ENCODE measurements at places on chromosomes 7 and 10.
A peak's percentile ranks its signal among the peaks of the same experiment; 100 is the strongest.

GRCh38 chr10:9010093-9010492 is 955.6 kb downstream of the GATA3 start:
- DNase-seq, result no peak

DNA sequence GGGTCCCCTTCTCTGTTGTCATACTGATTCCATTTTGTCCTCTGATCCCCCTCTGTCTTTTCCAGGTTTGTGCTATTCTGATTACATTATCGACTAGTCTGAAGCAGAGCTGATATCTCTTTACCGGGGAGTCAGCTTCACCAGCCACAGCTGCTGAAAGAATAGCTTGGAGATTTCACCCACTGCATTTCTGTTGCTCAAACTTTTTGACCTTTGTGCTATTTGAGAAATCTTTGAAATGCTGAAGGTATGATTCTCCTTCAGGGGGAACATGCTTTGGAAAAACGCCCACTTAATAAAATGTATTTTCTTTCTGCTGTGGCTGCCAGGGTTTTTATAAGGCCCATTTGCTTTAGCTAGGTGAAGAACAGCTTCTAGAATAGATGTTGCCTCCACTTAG is 197.8 kb upstream of the TCF7L2 start:
- DNase-seq, result peak; percentile 83

DNA sequence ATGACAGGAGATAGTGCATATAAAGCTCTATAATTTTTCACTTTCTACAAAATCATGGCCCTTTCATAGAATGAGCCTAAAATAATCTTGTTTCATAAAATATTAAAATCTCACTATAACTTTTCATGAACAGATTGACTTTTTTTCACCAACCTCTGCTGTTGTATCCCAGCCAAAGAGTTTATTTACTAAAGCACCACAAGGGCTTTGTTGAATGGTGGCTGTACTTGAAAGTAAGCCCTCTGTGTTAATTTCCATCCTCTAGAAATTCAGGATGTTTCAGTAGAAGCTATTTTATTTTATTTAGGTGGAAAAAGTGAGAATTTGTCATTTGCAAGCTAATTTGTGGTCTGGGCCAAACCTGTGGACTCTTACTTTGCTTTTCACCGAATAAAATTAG is 30.2 kb downstream of the THNSL1 start:
- DNase-seq, result no peak

DNA sequence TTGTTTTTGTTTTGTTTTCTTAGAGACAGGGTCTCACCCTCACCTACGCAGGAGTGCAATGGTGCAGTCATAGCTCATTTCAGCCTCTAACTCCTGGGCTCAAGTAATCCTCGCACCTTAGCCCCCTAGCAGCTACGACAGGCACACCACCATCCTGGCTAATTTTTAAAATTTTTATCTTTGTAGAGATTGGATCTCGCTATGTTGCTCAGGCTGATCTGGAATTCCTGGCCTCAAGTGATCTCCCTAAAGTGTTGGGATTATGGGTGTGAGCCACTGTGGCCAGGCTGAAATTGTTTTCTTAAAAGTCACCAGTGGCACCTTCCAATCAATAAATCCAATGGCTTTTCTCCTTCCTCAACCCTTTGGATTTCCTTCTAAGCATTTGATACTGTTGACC is 20.9 kb upstream of the DDX50 start:
- peak; percentile 52 for DNase-seq

- DNase-seq, result no peak
Observed at GRCh38 chr10:29948881-29949355, 110.5 kb downstream of the JCAD start.

DNA sequence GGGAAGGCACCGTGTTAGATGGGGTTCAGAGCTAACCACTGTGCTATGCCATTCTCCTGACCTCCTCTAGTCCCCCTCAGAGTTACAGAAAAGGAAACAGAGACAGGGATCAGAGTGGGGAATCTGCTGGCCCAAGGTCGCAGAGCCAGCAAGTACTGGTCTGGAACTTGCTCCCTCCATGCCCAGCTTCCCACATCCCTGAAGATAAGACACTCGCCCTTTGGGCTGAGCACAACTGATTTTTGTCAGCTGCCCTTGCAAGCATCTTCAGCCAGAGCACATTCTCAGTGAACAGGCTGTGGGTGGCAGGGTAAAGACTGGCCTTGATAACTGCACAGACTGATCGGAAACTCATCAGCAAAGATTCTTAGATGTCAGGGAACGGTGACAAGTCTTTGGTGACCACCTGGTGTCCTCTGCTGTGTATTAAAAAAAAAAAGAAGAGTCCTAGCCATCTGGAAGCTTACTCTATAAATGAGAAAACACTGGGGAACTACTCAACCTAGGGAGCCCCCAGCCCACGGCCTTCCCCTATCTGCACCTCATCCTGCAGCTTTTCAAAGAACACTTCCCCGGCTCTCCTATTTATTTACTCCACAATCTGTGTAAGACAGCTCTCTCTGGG is 1.3 kb upstream of the SORBS1 start:
- no peak for DNase-seq

DNA sequence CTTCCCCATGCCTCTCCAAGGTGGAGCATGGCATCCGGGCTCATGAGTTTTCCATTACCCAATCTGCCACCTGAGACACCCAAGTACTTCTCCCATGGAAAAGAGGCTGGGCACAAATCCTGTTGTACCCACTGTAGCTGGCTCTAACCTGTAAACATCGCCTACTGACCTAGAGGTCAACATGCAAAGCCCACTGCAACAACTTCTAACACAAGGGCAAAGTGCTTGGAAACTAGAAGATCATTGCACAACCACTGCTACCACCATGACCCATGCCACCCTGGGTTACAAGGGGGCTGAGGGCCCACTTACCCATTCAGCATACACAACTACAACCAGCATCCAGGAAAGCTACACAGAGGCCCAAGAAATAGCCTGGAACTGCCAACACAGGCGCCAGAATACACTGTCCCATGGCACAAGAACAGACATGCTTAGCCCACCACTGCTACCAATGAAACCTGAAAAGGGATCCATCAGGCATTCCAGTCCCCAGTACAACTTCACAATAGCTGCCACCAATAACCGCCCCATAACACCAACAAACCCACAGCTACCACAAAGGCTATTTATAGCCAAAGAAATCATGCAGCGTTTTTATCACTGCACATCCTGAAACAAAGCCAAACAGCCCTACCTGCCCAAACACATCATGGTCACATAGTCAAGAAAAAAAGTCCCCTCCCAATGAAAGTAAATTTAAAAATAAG is 63.4 kb downstream of the RNF32 start:
- no peak for DNase-seq

DNA sequence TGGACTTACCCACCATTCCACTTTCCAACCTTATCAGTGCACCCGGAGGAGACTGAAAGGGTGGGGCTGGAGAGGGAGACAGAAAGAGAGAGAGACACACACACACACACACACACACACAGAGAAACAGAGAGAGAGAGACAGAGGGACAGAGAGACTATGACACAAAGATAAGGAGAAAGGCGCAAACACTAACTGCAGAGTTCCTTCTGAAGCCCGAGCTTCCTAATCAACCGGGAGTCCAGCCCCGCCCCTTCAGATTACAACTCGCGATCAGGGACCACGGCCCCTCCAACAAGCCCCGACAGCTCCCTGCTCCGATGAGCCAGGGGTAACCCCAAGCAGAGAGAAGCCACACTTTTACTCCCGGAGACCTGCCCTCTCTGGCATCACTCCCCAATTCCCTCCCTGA is 499 bp downstream of the GAL3ST4 start:
- DNase-seq, result no peak

GRCh38 chr7:47455872-47456185 is 126.1 kb downstream of the TNS3 start:
- DNase-seq, result peak; percentile 68

DNA sequence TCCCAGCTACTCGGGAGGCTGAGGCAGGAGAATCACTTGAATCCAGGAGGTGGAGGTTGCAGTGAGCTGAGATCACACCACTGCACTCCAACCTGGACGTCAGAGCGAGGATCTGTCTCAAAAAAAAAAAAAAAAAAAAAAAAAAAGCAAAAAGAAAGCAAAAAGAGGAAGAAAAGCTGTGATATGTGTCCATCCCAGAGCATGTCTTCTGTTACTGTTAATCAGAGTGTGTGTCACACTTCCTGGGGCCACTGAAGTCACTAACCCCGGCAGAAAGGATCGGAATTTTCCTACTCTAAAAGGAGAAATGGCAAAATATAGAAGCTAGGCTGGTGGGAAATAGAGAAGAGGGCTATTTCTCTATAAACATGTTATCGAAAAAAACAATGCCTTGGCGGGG is 11.9 kb downstream of the PIK3AP1 start:
- peak; percentile 22 for DNase-seq

DNA sequence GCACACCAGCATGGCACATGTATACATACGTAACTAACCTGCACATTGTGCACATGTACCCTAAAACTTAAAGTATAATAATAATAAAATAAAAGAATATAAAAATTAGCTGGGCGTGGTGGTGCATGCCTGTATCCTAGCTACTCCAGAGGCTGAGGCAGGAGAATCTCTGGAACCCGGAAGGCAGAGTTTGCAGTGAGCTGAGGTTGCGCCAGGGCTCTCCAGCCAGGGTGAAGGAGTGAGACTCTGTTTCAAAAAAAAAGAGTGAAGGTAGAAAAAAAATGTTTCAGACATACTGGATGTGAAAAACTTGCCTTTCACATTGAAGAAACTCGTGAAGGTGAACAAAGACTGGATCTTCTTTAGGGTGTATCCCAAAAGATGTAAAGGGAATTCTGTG is 26.7 kb downstream of the TSPAN14 start:
- DNase-seq, result peak; percentile 40

GRCh38 chr7:101947899-101948298 is 130.5 kb downstream of the CUX1 start:
- DNase-seq, result no peak

GRCh38 chr7:126483972-126484371 is 768.8 kb downstream of the GRM8 start:
- DNase-seq, result no peak

GRCh38 chr10:130141460-130141859 is 5.3 kb downstream of the GLRX3 start:
- DNase-seq, result no peak

DNA sequence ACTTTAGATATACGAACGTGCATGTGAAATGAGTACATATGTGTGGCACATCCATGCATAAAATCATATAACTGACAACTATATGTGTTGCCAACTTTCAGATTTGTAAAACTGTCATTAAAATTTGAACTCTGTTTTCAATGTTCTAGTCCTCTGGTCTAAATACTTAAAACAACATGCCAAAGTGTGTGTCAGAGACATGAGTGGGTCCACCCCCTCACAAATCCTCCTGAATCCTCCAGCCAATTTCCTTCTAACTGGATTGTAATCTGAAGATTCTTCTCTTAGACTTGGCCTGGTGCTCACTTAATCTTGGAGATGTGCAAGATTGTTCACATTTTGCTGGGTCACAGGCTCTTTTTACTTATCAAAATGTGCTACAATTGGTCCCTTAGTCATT is 184.1 kb downstream of the RELN start:
- no peak for DNase-seq

- DNase-seq, result no peak
Observed at GRCh38 chr7:74428023-74428422, 25.7 kb upstream of the GTF2IRD1 start.

DNA sequence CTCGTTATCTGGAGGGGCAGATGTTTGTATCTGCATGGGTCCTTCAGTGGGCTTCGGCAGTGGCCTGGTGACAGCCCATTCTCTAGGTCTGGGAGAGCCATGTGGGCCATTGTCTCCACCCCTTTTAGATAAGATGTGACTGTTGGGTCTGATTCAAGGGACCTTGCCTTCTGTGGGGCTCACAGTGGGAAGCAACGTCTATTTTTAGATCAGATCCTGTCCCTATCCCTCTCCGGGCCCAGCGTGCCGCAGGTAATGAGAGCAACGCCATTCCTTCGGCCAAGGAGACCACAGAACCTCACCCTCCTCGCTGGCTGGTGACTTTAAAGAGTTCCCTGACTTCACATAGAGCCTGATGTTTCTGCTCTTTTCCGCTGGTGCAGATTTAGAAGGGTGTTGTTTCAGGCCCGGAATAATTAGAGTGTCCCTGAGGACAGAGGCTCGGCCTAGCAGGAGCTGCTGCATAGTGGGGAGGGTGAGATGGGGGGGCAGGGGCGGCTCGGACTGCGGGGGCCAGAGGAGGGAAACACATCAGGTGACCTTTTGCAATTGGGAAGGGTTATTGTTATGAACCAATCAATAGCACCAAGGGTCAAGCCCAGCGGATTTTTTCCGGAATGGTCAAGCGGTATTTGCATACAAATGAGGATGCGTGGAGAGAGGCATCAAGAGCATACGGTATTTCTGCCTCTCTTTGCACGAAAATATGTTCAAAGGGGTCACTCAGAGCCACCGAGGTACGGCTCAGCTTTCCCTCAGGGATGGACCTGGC is 503.0 kb upstream of the FOXK1 start:
- DNase-seq, result no peak

GRCh38 chr10:122864901-122865300 is 14.5 kb downstream of the FAM24B start:
- peak; percentile 16 for DNase-seq

GRCh38 chr10:94496010-94496409 is 49.6 kb upstream of the HELLS start:
- DNase-seq, result no peak

GRCh38 chr7:142629588-142630260 is 119.5 kb upstream of the PRSS1 start:
- DNase-seq, result peak; percentile 64

DNA sequence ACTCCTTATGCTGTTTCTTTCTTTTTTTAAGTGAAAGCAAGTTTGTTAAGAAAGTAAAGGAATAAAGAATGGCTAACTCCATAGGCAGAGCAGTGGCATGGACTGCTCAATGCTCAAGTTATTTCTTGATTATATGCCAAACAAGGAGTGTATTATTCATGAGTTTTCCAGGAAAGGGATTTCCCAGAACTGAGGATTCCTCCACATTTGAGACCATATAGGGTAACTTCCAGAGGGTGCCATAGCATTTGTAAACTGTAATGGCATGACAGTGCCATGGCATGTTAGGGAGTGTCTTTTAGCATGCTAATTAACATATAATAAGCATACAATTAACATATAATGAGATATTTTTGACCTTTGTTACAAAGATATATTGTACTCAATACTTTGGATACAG is 1034.5 kb upstream of the PHF14 start:
- no peak for DNase-seq

DNA sequence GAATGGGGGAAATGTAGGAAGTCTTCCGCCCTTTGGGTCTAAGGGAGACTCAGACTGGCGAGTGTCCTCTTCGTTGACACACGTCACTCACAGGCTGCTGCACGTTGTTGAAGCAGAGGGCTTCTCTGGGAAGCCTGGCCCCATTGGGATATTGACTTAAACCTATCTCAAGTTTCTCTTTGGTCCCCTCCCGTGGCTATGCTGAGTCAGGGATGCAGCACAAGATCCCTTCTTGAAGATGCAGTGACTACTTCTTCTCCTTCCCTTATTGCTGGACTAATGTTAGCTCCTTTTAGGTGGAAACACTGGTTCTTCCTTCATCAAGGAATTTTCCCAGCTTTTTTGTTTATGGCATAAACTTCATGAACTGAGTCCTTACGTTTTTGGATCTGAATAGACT is 89.8 kb upstream of the CCDC71L start:
- no peak for DNase-seq

- DNase-seq, result no peak
Observed at GRCh38 chr7:116805100-116805544, 57.3 kb upstream of the CAPZA2 start.

- DNase-seq, result peak; percentile 4
Observed at GRCh38 chr10:114940735-114941134, 2.7 kb downstream of the TRUB1 start.

- DNase-seq, result no peak
Observed at GRCh38 chr10:35498693-35499092, 106.4 kb upstream of the GJD4 start.

GRCh38 chr10:88689366-88689765 is 16.7 kb upstream of the LIPK start:
- peak; percentile 87 for DNase-seq

Measured in trophoblast cell (in vitro differentiated cells and primary cell).